ENCODE measurements at places on chromosomes 12 and 14. TPM values are rescaled to one million over a fixed set of nuclear protein-coding genes. Genes with fewer than 3 reads are reported as not detected.

The POU6F1 gene
- total RNA-seq, result 4.9 TPM

- DNase-seq, result no peak
These were observed 90.3 kb downstream of the STAB2 start for GRCh38 chr12:103677341-103677740.

The RBP5 gene
- 3.2 TPM for total RNA-seq

- no peak for DNase-seq
These were observed at the start of gene ANKRD33 for GRCh38 chr12:51887476-51888315. Gene ANKRD33, plus strand, starts transcription at chr12:51888103. Its CDS starts 84 bp downstream, at chr12:51888187.

DNA sequence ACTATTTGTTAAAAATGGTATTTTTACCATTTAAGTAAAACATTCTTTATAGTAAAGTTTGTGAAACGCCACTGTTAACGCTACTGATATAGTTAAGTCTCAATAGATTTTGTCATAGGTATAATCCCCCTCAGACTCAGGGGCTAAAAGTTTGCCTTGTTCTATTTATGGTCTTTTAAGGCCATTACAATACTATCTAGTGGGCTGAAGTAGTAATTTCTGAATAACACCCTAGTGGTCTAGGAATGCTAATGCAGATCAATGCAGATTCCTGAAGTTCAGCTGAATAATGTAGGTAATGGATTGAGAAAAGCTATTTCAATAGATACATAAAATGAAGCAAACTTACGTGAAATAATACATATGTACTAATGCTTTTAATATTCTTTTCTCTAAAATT lies 989.3 kb upstream of the NOVA1 start:
- DNase-seq, result no peak

GRCh38 chr14:88831284-88831683 lies 6.8 kb downstream of the TTC8 start:
- DNase-seq, result no peak

DNA sequence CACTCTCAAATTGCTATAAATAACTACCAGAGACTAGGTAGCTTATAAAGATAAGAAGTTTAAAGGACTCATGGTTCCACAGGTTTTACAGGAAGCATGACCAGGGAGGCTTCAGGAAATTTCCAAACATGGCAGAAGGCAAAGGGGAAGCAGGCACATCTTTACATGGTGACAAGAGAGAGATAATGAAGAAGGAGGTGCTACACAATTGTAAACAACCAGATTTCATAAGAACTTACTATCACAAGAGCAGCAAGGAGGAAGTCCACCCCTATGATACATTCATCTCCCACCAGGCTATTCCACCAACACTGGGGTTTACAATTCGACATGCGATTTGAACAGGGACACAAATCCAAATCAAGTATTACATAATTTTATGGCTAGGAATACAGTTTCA lies 257.7 kb downstream of the BTG1 start:
- no peak for DNase-seq

- peak; percentile 25 for DNase-seq
These were observed at the start of gene IRAK3 for GRCh38 chr12:66188584-66189485. Gene IRAK3, plus strand, starts transcription at chr12:66189214. Its CDS starts 86 bp downstream, at chr12:66189300.
